ENCODE measurements at places on chromosomes 13 and 19.

DNA sequence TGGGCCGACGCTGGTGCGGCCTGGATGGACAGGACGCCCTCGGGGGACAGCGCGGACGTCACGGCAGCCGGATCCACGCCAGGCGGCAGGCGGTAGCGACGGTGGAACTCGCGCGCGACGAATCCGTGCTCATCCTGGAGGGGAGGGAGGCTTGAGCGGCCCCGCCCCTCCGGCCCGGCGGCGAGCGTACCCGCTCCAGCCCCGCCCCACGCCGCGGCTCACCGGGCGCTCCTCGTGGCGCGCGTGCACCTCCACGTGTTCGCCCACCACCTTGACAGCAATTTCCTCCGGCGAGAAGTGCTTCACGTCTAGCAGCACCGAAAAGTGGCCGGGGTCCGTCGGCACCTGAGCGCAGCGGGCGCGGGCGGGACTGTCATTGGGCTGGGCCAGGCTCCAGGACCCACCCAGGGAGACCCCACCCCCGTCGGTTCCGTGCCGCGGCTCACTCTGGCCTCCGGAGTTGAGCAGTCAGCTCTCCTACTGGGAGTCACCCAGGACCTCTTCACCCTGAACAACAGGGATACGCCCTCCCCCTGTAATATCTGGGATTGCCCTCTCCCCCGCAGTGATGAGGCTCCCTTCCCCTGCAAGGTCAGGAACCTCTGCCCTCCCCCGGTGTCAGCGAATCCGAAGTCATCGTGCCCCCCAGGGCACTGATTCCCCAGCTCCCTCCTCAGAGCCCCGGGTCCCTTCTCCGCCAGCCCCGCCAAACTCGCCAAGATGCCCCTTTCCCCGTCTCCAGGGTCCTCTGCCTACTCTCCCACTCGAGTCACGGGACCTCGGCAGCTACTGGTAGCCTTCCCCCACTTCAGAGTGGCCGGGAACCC, 1.1 kb downstream of the HSPB6 start:
- H3K36me3 ChIP-seq, result peaks cover 21% of the 10 kb centered on the region
- H3K27me3 ChIP-seq, result no peaks in the 10 kb centered on the region
- H3K4me1 ChIP-seq, result peaks cover 32% of the 10 kb centered on the region
- DNase-seq, result no peak
- H3K4me3 ChIP-seq, result peak overlapping the region; percentile 94

DNA sequence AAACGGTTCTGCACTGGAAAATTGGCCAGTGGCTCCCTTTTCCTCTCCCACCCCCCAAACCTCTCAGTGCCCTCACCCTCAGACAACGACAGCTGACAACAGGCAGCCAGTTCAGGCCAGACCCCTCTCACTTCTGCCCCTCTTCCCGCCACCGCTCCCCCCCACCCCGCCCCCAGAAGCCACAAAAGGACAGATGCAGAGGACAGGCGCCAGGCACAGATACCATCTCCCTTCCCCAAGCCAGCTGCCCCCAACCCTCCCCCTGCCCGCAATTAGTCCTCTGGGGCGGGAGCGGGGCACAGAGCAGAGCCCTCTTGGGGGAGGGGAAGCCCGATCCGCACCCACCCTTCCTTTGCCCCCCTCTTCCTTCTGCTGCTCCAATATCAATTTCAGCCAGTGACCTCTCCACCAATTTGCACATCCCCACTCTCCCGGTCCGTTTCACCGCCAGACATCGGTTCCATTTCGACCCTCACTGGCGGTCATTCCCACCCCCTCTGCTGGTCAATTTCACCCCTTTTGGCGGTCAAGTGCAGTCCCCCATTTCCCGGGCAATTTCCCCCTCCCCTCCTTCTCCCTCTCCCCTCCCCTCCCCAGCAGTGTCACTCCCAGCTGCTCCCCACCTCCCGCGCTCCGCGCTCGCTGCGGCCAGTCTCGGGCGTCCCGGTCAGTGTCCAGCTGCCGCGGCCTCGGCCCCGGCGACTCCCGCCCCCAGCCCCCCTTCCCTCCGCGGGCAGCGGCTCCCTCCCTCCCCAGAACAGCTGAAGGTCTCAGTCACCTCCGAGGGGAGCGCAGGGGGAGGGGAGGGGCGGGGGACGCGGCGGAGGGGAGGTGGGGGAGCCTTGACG, at the start of gene SHD:
TSS of gene SHD (plus strand) at position 848 of the 848 bp plus-strand sequence. CDS start 798 bp downstream, outside the sequence.
- no peak within 1 kb of the TSS for H3K4me3 ChIP-seq
- H3K4me1 ChIP-seq, result peaks cover 20% of the 10 kb centered on the region
- no peak within 1 kb of the TSS for H3K27ac ChIP-seq
- H3K36me3 ChIP-seq, result no peaks in the 10 kb centered on the region
- H3K27me3 ChIP-seq, result peaks cover 10% of the 10 kb centered on the region
- DNase-seq, result no peak

- H3K4me3 ChIP-seq, result no peak overlapping the region
- H3K27me3 ChIP-seq, result no peaks in the 10 kb centered on the region
- no peaks in the 10 kb centered on the region for H3K36me3 ChIP-seq
- DNase-seq, result no peak
- no peaks in the 10 kb centered on the region for H3K4me1 ChIP-seq
Measured at GRCh38 chr13:20241593-20241992, 9.5 kb upstream of the GJB6 start.

DNA sequence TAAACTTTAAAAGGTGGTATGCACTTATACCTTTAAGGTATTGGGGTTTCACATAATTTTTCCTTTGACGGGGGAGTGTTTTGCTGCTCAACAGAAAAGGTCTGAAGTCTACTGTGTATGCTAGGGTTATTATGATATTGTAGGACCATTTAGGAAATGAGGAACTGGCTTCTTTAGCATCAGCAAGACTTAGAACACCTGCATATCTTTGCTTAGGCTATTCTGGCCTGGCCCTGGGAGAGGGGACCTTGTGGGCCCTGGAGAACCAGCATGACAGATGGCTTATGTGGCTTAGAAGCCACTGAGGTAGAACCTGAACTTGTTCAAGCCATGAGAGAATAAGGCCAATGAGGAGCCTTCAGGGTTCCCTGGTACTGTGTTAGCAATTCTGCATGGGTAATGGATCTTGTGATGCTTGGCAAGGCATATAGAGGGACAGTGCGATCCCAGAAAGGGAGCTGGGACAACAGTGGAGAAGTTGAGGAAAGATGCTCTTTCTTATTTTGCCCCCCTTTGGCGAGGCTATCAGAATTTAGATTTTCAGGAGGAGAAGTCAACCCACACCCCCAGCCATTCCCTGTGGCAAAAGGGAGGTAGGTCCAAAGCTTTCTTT, 4.3 kb downstream of the RGCC start:
- no peaks in the 10 kb centered on the region for H3K36me3 ChIP-seq
- peaks cover 16% of the 10 kb centered on the region for H3K4me1 ChIP-seq
- H3K4me3 ChIP-seq, result no peak overlapping the region
- H3K27me3 ChIP-seq, result no peaks in the 10 kb centered on the region

DNA sequence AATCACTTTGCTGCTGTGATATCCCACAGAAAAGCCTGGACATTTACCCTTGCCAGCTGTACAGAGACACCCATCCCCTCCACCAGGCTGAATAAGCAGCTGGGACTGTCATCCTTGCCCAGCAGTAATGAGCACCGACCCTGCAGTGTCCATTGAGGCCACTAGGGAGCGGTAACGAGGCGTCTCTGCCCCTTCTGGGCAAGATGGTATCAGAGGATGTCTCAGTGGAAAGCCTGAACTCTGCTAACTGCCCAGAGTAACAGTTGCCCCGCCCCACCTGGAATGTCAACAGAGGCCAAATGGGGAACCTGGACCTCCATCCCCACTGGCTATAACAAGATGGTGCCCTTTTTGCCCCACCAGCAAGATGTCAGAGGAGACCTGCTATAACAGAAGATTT, 22.8 kb upstream of the CEACAM20 start:
- DNase-seq, result no peak
- no peaks in the 10 kb centered on the region for H3K4me1 ChIP-seq
- no peak overlapping the region for H3K4me3 ChIP-seq

DNA sequence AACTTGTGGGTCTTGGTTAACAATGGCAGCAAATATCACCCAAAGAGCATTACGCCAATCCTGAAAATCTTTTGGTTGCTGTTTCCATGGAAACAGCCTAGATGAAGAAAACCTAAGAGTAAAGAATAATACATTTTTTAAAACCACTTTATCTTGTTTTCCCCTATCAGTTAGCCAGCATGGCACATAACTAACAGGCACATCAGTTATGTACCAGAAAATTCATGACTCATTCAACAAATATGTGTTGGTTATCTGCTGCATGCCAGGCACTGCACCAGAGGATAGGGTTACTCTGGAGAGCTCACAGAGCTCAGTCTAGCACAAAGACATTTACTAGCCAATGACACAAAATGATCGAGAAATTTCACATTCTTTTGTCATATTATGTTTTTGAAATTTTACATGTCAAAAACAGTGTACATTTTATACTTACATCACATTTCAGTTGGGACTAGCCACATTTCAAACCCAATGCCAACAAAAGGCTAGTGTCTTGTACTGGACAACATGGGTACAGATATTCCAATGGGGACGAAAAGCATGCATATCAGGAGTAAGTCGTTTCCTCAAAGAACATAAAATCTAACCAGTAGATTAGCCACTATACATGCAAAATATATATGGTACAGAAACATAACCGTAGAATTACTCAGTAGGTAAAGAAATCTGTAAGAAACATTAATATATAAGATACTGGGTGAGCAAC, 20.3 kb downstream of the LNX2 start:
- H3K4me1 ChIP-seq, result no peaks in the 10 kb centered on the region
- no peak overlapping the region for H3K4me3 ChIP-seq
- no peak for DNase-seq
- H3K27ac ChIP-seq, result no peak overlapping the region
- no peaks in the 10 kb centered on the region for H3K36me3 ChIP-seq

GRCh38 chr19:55641426-55642152, 787 bp downstream of the ZNF580 start:
- peaks cover 52% of the 10 kb centered on the region for H3K4me1 ChIP-seq
- H3K27me3 ChIP-seq, result no peaks in the 10 kb centered on the region
- peak overlapping the region; percentile 93 for H3K27ac ChIP-seq
- peak overlapping the region; percentile 96 for H3K4me3 ChIP-seq
- DNase-seq, result no peak
- H3K36me3 ChIP-seq, result peaks cover 27% of the 10 kb centered on the region

- H3K27me3 ChIP-seq, result no peaks in the 10 kb centered on the region
- DNase-seq, result no peak
- H3K4me3 ChIP-seq, result no peak overlapping the region
- H3K36me3 ChIP-seq, result no peaks in the 10 kb centered on the region
- H3K4me1 ChIP-seq, result no peaks in the 10 kb centered on the region
Measured at GRCh38 chr13:79423801-79424642, 18.0 kb upstream of the RBM26 start.

DNA sequence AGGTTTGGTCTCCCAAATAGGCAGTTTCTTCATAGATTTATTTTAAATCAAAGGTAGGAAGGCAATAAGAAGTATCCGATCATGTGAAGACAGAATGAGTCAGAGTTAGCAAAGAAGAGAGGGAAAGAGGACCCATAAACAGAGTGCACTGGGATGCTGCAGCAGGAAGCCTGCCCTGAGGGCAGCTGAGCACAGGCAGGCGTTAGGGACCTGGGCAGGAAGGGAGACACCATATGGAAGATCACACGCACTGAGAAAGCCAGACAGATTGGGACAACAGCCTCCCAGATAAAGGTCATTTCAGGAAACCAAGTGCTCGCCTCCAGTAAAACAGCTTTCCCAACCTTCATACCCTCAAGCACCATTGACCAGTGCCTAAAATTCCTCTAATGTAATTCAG, 598.0 kb downstream of the EFNB2 start:
- no peaks in the 10 kb centered on the region for H3K36me3 ChIP-seq
- no peaks in the 10 kb centered on the region for H3K4me1 ChIP-seq

DNA sequence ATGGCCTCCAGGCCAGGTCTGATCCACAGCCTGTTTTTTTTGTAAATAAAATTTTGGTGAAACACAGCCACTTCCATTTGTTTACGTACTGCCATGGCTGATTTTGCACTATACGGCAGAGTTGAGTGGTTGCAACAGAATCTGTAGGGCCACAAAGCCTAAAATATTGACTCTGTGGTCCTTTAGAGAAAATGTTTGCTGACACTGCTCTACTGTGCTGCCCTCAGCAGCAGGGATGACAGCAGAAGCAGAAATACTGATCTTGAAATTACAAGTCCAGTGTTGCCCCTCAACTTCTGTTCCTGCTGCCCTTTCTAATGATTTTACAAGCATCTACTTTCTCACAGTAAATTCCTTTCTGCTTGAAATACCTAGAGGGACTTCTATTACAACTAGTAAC, 245.2 kb downstream of the RGCC start:
- H3K27me3 ChIP-seq, result no peaks in the 10 kb centered on the region
- no peak overlapping the region for H3K27ac ChIP-seq
- peaks cover 3% of the 10 kb centered on the region for H3K4me1 ChIP-seq
- peaks cover 15% of the 10 kb centered on the region for H3K36me3 ChIP-seq
- DNase-seq, result no peak

DNA sequence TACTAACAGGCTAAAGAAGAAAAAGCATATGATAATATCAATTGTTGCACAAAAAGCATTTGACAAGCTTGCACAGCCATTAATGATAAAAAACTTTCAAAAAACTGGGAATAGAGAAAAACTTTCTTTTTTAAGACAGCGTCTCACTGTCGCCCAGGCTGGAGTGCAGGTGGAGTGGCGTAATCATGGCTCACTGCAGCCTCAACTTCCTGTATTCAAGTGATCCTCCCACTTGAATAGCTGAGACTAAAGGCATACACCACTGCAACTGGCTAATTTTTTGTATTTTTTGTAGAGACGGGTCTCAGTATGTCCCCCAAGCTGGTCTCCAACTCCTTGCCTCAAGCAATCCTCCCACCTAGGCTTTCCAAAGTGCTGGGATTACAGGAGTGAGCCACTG, 382.8 kb downstream of the TSHZ3 start:
- H3K27ac ChIP-seq, result no peak overlapping the region
- H3K4me3 ChIP-seq, result no peak overlapping the region
- no peak for DNase-seq
- H3K27me3 ChIP-seq, result no peaks in the 10 kb centered on the region
- H3K4me1 ChIP-seq, result no peaks in the 10 kb centered on the region
- no peaks in the 10 kb centered on the region for H3K36me3 ChIP-seq

GRCh38 chr19:14495672-14496028, 277 bp downstream of the GIPC1 start:
- H3K27me3 ChIP-seq, result no peaks in the 10 kb centered on the region
- peak overlapping the region; percentile 78 for H3K4me3 ChIP-seq
- H3K27ac ChIP-seq, result peak overlapping the region; percentile 95
- peaks cover 32% of the 10 kb centered on the region for H3K4me1 ChIP-seq

DNA sequence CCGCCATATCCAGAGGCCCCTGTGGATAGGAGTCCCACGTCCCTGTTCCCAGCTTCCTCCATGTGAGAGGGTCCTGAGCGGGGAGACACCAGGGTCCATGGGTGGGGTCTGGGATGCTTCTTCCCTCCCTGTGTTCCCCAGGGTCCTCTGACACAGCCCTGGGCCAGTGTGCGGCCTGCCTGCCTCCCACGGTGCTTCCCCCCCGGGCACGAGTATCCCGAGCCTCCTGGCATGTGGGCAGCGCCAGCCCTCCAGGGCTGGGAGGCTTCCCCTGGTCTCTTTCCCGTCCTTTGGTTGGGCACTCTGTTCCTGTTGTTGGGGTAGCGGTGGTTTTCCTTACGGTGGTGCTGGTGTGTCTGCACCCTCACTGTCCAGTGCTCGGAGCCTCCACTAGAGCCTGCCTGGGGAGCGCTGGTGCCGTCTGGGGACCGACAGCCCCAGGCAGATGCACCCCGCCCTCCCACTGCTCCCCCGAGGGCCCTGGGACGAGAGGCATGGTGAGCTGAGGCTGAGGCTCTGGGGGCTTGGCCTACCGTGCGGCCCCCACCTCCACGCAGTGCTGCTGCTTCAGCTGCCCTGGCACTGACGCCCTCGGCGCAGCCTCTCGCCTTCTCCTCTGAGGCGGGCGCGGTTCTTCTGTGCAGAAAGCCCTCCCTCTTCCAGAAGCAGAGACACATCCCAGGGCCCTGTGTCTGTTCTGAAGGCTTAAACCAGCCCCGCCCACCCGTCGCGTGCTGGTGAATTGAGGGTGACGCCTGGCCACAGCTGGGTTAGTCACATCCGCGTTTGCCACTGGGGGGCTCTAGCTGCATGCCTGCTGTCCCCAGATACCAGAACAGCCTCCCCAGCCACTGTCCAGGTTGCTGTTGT, 27.9 kb downstream of the PLEKHJ1 start:
- no peak overlapping the region for H3K27ac ChIP-seq
- H3K27me3 ChIP-seq, result no peaks in the 10 kb centered on the region
- DNase-seq, result no peak
- H3K4me1 ChIP-seq, result peaks cover 72% of the 10 kb centered on the region
